ENCODE measurements at places on chromosomes 3 and 15.
A peak's percentile ranks its signal among the peaks of the same experiment; 100 is the strongest.

DNA sequence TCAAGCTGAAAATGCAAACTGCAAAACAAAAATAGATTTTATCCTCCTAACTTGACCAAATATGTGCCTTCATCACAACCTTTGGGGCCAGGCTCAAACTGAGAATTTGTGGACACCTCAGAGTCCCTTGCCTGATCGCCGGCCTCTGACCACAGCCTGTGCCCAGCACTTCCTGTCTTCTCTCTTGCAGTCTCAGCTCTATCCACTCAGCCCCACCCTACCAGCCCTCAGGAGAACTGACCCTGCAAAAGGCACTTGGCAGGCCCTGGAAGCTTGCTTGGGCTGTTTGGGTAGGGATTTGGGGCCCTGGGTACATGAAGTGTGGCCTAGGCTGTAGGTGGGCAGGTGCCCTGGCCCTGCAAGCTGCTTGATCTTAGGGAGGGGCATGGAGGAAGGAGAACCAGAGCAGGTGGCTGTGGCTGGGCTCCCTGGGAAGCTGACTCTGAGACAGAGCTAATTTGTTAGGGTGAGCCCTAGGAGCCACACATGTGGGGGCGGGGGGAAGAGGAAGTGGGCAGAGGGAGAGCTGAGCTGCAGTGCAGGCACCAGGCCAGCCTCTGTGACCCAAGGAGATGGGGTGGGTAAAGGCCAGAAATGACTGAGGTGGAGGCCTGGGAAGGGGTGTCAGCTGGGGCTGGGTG is 8.6 kb downstream of the CLEC3B start:
- peak; percentile 61 for DNase-seq

DNA sequence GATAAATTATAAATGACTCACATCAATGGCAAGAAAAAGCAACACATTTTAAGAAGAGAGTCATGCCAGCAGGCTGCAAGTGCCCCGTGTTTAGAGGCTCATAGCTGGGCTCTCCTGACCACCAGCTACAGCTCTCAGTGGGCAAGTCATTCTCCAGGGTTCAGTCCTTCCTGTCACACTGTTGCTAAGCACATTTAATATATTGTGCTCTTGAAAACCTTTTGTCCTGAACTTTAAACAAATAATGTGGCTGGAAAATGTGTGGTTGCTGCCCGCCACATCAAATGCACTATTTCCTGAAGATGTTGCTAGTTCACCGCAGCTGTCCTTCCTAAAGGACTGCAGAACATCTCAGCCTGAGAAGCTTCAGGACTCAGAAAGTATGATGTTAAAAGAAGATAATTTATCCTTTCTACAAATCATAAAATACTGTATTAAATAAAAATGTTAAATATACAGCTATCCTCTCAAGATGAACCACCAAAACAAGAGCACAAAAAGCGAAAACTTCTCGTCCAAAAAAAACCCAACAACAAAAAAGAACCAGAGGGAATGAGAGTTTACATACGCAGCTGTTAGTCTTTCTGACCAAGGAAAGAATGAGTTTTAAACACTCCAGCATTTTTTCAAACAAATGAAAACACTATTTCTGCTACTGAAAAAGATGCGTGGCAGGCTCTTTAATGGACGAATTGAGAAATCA is 951 bp downstream of the TARS3 start:
- DNase-seq = no peak

GRCh38 chr3:140552403-140552802 is 125.5 kb upstream of the TRIM42 start:
- DNase-seq = no peak

DNA sequence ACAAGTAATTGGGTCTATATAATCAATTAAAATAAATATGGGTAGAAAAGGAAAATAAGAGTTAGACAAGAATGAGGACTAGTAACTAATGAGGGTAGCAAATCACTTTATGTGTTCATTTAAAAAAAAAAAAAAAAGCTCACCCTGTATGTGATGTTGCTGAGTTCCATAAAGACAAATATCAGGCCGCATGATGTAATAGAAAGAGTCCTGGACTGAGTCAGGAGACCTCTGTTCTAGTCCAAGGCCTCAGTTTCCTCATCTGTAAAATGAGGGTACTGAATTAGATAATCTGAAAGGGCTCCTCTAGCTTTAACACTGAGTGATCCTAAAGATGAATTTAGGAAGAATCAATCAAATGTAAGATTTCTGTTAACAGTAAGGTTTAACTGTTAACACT is 117.6 kb downstream of the TBL1XR1 start:
- no peak for DNase-seq

DNA sequence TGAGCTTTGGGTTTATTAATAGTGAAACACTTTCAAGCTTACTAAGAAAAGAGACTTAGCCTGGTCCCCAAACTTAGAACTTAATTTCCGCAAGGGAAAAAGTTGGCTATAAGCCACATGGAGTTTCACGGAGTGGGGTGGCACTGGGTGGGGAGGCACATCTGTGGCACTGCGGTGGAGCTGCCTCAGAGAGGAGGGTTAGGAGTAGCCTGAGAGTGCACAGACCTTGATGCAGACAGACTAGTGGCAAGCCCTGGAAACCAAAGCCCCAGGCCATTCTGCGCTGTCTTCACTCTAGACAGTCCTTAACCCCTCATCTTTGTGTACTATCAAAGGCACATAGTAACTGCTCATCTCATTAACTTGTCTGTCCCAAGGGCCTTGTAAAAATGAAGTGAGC is 22.0 kb downstream of the CXCR6 start:
- DNase-seq = no peak

DNA sequence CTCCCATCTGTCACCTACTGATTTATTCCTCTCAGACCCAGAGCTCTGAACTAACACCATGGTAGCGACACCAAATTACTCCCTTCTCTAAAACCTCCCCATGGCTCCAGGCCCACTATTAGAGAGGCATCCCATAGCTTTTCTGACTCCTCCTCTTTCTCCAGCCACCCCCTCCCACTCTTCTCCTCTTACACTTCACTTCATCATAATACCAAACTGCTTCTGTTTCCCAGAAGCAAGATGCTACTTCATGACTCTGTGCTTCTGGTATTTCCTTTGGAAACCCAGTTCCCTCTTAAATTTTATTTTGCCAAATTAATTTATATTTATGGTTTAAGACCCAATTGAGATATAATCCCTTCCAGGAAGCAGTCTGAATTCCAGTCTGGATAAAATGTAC is 465.1 kb upstream of the PDZRN3 start:
- no peak for DNase-seq

- DNase-seq = no peak
Observed at GRCh38 chr15:63178034-63178433, 11.4 kb upstream of the RAB8B start.

Measured in testis (tissue), 5 donors.